ENCODE measurements at places on chromosomes 1 and 21.

- no peak overlapping the region for H3K27ac ChIP-seq
- H3K4me1 ChIP-seq, result peaks cover 19% of the 10 kb centered on the region
- no peak for DNase-seq
- H3K4me3 ChIP-seq, result no peak overlapping the region
Measured at GRCh38 chr1:9592510-9593075, 3.9 kb downstream of the TMEM201 start.

GRCh38 chr1:175927944-175928343, 184.5 kb upstream of the TNR start:
- H3K36me3 ChIP-seq, result peaks cover 23% of the 10 kb centered on the region
- H3K4me1 ChIP-seq, result no peaks in the 10 kb centered on the region
- no peak for DNase-seq

DNA sequence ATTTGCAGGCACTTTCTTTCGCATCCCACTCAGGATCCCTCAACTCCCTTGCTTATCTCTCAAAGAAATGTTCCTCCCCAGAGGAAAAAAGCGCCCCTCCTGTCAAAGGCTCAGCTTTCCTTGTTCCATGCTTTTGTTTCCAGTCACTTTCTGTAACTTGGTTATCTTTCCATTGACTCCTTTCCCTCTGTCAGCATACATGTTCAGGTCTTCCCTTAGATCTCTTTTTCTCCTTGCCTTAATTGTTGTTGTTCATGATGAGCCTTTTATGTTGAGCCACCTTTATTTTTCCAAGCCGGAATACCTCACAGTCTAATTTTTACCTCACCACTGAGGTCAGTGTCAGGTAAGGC, 46.5 kb upstream of the PODN start:
- H3K27me3 ChIP-seq, result no peaks in the 10 kb centered on the region
- DNase-seq, result no peak
- H3K36me3 ChIP-seq, result peaks cover 2% of the 10 kb centered on the region
- no peak overlapping the region for H3K27ac ChIP-seq
- peaks cover 18% of the 10 kb centered on the region for H3K4me1 ChIP-seq

DNA sequence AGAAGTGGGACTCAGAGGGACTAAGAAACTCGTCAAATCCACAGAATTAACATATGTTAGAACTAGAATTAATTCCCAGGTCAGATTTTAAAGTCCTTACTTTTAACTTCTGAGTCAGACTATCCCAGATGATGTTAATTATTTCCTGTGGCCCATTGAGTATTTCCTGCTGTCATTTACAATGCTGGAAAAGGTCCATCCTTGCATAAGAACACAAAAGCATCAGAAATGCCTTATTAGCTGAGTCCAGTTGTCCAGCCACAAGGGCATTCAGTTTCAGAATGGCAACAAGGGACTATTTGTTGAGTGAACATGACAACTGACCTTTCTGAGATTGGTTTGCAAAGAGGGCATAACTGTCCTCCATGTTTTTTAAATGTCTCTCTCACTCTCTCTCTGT, 16.5 kb upstream of the HIVEP3 start:
- no peak overlapping the region for H3K4me3 ChIP-seq
- no peaks in the 10 kb centered on the region for H3K36me3 ChIP-seq
- H3K27ac ChIP-seq, result no peak overlapping the region
- H3K4me1 ChIP-seq, result no peaks in the 10 kb centered on the region
- no peak for DNase-seq

- no peak for DNase-seq
- no peak overlapping the region for H3K4me3 ChIP-seq
- H3K4me1 ChIP-seq, result no peaks in the 10 kb centered on the region
- no peak overlapping the region for H3K27ac ChIP-seq
- H3K36me3 ChIP-seq, result no peaks in the 10 kb centered on the region
- H3K27me3 ChIP-seq, result no peaks in the 10 kb centered on the region
Measured at GRCh38 chr1:195336812-195337211, 1271.4 kb downstream of the KCNT2 start.

DNA sequence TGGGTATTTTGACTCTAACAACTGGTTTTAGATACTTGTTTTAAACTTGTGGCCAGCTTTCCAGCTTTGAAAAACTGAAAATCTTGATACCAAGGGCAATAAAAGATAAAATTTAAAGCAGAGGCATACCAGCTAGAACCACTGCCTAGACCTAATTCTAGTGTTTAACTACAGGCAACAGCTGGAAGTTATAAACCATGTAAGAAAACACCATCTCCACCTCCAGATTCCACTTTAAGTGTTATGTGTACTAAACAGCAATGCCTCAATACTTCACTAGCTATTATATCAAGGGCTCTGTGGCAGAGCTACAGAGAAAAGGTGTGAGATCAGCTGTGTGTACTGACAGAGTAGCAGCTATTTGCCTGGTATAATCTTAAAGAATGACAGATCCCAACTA, 69.5 kb downstream of the LPAR3 start:
- no peaks in the 10 kb centered on the region for H3K4me1 ChIP-seq
- H3K4me3 ChIP-seq, result no peak overlapping the region
- peaks cover 3% of the 10 kb centered on the region for H3K27me3 ChIP-seq
- H3K36me3 ChIP-seq, result no peaks in the 10 kb centered on the region

DNA sequence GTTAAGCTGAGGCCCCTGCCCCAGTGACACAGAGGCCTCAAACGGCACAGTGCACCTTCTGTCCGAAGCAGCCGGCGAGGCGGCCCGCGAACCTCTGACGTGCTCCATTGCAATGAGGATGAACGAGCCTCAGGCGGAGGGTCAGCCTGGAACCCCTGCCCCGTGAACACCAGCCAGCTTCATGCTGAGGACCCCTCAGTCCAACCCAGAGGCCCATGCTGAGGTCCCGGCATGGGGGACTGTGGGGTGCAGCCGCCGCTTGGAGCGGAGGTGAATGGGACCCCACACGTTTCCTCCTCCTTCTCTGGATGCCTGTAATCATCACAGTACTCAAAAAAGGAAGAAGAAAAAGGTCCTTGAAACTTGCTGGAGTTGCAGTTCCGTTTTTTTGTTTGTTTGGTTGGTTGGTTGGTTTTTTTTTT, 62.1 kb downstream of the PRKCZ start:
- peak overlapping the region; percentile 69 for H3K4me3 ChIP-seq
- no peaks in the 10 kb centered on the region for H3K27me3 ChIP-seq
- peak overlapping the region; percentile 73 for H3K27ac ChIP-seq
- H3K4me1 ChIP-seq, result peaks cover 10% of the 10 kb centered on the region
- peak; percentile 42 for DNase-seq

DNA sequence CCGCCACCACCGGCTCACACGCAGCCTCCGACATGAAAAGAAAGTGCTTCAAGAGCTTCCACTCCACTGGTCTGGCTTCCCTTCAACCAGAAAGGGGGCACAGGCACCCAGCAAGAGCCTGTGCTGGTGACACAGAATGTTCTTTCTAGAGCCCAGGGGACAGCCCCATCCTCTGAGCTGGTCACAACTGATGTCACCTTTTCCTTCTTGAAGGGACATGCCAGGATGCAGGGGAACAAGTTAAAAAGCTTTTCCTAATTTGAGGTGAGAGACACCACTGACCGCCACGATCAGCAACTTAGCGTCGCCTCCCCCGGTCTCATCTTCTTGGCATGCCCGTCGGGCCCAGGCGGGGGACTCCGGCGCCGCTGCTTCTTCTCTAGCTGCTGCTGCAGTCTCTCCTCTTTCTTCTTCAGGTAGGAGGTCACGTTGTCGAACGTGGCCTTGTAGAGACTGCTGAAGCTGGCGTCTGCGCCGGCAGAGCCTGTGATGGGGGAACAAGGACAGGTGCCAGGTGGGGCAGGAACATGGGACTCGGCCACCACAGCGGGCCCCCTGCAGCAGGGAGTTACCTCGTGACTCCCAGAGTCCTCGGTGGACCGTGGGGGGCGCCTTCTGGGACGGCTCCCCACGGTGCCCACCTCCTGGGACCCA, 29.5 kb downstream of the WDR4 start:
- H3K36me3 ChIP-seq, result peaks cover 30% of the 10 kb centered on the region
- peaks cover 4% of the 10 kb centered on the region for H3K4me1 ChIP-seq
- no peak for DNase-seq
- no peak overlapping the region for H3K4me3 ChIP-seq
